ENCODE measurements at places on chromosomes 3 and 15.

DNA sequence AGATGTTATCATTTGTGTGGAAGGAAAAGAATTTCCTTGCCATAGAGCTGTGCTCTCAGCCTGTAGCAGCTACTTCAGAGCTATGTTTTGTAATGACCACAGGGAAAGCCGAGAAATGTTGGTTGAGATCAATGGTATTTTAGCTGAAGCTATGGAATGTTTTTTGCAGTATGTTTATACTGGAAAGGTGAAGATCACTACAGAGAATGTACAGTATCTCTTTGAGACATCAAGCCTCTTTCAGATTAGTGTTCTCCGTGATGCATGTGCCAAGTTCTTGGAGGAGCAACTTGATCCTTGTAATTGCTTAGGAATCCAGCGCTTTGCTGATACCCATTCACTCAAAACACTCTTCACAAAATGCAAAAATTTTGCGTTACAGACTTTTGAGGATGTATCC lies 15.1 kb downstream of the KLHL24 start:
- no peak for DNase-seq

GRCh38 chr3:136914739-136915138 lies 43.0 kb upstream of the IL20RB start:
- no peak for DNase-seq

- no peak for DNase-seq
These were observed 271.7 kb upstream of the TOPAZ1 start for GRCh38 chr3:43969944-43970343.

- no peak for DNase-seq
These were observed 142.4 kb downstream of the ZPLD1 start for GRCh38 chr3:102577082-102577789.

GRCh38 chr15:74364936-74365597 lies 2.4 kb downstream of the CYP11A1 start:
- DNase-seq = no peak

GRCh38 chr3:129927072-129927471 lies 33.6 kb upstream of the TMCC1 start:
- DNase-seq = no peak

GRCh38 chr15:77026501-77027110 lies 31.7 kb downstream of the PSTPIP1 start:
- no peak for DNase-seq

DNA sequence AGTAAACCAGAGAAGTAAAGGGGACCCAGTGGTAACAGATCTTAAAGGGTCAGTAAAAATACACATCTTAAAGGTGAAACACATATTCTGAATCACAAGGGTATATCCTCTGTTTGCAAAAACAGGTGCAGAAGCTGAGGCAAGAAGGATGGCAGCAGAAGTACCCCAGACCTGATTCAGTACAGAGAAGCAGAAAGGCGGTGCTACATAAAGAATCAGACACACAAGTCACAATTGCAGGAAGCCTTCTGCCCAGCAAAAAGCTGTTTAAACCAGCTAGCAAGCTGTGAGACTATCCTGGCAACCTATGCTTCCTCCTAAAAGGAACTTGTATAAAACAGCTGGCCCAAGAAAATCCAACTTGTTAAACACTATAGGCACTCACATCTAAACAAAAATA lies 49.4 kb downstream of the ZNF280D start:
- no peak for DNase-seq

GRCh38 chr15:51718219-51718618 lies 19.2 kb downstream of the LYSMD2 start:
- DNase-seq = no peak

GRCh38 chr3:40057077-40057476 lies 247.7 kb downstream of the MYRIP start:
- no peak for DNase-seq

DNA sequence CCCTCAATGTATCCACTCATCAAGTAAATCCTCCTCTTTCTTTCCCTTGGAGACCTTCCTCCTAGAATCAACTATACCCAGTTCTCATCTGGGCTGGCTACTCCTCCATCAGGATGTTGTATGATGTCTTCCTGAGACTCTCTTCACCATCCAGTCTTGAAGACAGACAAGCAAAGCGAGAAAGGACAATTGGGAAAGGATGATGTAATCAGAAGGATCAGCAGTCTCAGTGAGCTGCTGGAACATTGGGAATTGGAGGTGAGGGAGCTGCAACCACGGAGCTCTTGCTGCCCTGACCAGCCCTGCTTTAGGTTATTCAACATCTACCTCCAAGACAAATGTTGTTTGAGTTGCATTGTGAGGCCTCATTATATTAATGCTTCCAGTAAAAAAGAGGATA lies 48.0 kb upstream of the UBP1 start:
- no peak for DNase-seq

DNA sequence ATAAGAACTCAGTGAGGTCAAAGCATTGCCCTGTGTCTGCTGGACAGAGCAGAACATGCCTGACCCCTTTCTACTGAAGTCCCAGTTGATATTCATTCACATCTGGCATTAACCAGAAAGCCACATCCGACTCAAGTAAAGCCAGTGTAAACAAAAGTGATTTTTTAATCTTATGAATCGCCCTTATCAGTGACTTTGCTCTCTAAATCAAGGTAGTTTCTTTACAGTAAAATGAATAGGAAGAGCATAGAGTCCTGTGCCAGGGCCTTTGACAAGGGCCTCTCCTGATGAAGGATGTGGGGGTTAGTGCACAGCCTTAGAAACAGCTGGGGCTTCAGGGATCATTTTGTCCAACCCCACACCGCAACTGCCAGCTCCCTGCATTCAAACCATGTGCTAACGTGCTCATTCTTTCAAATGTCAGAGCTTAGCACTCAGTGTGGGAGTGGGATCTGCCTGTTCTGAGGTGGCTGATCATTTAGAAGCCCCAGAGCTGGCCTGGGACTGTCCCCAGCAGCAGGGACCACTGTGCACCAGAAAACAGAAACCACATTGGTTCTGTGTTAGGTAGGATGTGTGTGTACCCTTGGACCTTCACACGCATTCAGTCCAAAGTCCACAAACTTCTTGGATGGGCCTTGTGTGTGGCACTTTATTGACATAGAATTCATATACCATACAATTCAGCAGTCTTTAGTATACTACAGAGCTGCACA lies 55.3 kb downstream of the CCR4 start:
- DNase-seq = no peak

GRCh38 chr3:10925436-10926255 lies 66.9 kb upstream of the SLC6A1 start:
- DNase-seq = no peak

GRCh38 chr3:125104639-125105038 lies 48.8 kb upstream of the HEG1 start:
- DNase-seq = no peak

DNA sequence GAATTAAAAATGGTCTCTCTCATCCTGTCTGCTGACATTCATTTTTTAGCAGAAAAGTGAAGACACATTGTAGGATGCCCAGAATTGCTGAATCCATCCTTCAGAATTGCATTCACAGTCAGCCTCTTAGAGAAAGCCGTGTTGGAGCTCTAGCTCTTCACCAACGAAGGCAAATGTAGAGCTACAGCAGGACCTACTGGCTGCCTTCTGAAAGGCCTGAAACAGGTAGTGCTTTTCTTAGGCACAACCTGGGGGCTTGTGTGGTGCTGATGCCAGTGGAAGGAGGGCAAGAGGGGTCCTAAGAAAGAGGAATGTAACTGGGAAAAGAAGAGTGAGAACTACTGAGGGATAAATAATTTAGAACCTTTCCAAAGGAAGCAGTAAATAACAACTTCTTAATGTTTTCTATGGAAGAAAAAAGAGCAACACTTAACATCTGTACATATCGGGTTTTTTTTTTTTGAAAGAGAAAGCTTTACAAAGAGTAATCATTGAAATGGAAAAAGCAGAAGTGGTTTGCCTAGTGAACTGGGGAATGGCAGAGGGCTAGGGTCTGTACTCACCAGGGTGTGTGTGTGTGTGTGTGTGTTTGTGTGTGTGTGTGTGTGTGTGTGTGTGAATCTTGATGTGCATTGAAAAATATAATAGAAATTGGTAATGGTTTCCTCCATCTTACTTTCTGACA lies 297.8 kb downstream of the SATB1 start:
- no peak for DNase-seq

GRCh38 chr3:184491011-184491576 lies 70.5 kb upstream of the EPHB3 start:
- DNase-seq = no peak

GRCh38 chr3:105747060-105747541 lies 121.7 kb downstream of the CBLB start:
- DNase-seq = no peak

DNA sequence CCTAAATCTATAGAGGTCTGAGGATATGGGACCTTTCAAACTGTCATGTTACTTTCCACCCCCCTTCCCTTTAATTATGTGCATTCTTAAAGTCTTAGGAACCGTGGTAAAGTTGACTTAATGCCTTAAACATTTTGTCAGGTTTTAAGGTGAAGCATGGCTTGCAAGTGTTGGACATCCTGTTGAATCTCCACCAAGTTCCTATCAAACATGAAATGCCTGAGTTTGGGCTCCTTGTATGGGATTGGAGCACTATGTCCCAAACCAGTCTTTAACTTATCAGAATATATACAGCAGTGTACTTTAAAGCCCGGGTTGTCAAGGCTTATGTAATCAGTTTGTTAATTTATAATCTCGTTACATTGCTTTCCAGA lies 1.1 kb downstream of the SNRK start:
- DNase-seq = no peak

- DNase-seq = no peak
These were observed 27.6 kb upstream of the UBE2E2 start for GRCh38 chr3:23175341-23176083.

GRCh38 chr15:41893422-41894250 lies at the start of gene SPTBN5:
Gene SPTBN5 (minus strand): TSS chr15:41894053. CDS start chr15:41893497, 556 bp downstream.
- DNase-seq = no peak

GRCh38 chr15:62875626-62876021 lies 166.9 kb upstream of the TPM1 start:
- no peak for DNase-seq

DNA sequence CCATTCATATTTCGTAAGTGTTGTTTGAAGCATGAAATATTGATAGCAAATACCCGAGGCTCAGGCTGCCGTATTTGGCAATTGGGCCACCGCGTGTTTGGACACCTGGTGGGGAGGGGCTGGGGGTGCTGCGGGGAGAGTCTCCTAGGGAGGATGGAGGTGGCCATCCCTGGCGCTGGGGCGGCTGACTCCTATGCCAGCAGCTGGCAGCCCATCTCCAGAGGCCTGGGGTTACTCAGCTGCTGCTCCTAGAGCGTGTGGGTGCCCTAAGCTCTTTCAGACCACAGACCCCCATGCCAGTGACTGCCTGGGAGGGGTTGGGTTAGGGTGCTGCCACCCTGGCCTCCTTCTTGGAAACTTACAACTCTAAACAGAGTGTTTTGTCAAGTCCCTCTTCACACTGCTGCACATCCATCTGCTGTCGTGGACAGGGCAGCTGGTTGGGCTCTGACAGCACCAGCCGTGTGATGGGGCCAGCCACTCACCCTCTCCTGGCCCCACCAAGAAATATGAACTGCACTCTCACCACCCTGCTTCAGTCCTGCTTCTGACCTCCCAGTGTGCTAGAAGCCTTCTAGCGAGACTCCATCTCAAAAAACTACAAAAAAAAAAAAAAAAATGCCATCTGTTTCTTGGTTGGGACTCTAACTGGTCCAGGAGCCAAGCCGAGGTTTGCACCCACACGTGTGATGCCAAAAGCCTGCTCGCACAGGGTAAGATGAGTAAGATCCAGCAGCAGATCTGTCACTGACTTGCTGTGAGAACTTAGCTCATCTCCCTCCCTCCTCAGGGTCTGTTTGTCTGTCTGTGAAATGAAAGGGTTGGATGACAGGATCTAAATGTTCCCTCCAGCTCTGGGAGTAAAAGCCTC lies 156.2 kb downstream of the MEGF11 start:
- DNase-seq = no peak

- no peak for DNase-seq
These were observed 65.6 kb upstream of the CTXND1 start for GRCh38 chr15:80317389-80318182.

DNA sequence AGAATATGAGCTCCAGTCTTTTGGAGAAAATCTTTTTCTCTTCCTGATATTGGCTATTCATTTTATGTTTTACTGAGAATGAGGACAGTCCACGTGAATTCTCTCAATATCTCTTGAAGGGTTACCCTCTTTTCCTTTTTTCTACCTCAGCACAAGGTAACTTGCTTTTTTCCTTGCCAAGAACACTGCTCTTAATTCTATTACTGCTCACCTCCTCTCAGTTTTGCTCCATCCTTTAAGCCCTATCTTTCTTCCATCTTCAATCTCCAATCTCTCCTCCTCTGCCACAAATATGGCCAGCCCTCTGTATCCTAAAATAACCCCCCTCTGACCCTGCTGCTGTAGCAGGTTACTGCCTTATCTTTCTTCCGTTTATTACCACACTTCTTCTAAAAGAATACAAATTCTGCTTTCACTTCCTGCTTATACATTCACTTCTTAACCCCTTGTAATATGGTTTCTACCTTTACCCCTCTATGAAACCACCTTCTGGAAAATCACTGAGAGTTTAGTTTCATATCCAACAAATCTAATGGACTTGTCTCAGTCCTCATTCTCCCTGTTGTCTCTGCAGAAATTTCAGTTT lies 89.0 kb downstream of the NFKBIZ start:
- no peak for DNase-seq

DNA sequence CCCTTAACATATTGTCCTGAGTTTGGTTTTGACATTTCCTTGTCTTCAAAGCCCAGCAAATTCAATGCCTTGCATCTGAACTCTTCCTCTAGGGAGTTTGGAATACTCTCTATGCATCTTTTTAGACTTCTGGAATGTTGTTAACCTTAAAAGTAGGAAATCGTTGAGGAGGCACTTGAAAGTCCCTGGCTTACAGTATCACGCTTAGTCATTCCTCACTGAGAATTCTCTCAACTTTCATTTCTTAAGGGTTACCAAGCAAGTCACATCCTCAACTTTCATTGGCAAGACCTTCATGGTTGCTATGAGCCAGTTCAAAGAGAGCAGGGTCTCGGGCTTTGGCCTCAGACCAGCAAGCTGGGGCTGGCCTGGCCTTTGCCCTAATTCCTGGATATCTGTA lies 89.9 kb downstream of the ASB7 start:
- DNase-seq = no peak

GRCh38 chr15:78800189-78800588 lies 11.1 kb downstream of the ADAMTS7 start:
- DNase-seq = no peak

DNA sequence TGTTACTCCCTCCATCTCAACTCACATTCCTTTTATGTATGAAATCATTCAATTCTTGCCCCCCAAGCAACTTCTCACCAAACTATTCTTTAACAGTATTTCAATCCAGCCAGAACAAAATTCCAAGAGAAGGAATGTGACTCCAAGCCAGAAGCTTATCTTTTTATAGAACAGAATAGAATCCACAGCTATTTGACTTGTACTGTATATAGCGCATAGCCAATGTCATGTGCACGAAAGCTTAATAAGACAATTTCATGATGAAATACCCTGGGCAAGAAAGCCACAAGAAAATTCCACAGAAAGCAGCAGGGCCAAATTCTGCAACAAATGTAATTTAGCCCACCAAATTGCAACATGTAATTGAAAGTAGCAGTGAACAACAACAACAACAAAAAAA lies 127.6 kb upstream of the UBE2E2 start:
- no peak for DNase-seq

- DNase-seq = no peak
These were observed 945.1 kb downstream of the ROBO1 start for GRCh38 chr3:78822726-78823125.

- DNase-seq = no peak
These were observed 27.6 kb downstream of the ZNF589 start for GRCh38 chr3:48268381-48268935.

GRCh38 chr3:181705086-181705480 lies 6.6 kb upstream of the SOX2 start:
- no peak for DNase-seq

- DNase-seq = no peak
These were observed 297.1 kb downstream of the SATB1 start for GRCh38 chr3:18127859-18128681.

GRCh38 chr15:44435893-44436667 lies 8.7 kb downstream of the CTDSPL2 start:
- DNase-seq = no peak

Data from substantia nigra (tissue), 51 donors.